ENCODE measurements at places on chromosomes 4 and X.

DNA sequence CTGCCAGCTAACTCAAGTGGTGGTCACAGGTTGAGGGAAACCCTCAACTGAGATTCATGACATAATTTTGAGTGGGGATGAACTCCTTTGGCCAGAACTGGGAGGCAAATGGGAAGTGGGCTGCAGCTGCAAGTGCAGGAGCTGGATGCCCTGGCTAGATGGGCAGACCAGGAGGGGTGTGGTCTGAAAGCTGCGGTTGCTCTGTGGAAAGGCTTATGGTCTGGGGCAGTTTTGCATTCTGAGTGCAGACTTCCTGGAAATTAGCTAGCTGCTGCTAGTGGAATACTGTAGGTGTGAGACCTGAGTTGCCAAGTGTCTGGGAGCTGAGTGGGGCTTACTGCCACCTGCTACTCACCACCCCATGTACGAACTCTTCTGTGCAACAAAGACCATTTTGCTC is 52.1 kb upstream of the NAP1L2 start:
- no peak for DNase-seq

DNA sequence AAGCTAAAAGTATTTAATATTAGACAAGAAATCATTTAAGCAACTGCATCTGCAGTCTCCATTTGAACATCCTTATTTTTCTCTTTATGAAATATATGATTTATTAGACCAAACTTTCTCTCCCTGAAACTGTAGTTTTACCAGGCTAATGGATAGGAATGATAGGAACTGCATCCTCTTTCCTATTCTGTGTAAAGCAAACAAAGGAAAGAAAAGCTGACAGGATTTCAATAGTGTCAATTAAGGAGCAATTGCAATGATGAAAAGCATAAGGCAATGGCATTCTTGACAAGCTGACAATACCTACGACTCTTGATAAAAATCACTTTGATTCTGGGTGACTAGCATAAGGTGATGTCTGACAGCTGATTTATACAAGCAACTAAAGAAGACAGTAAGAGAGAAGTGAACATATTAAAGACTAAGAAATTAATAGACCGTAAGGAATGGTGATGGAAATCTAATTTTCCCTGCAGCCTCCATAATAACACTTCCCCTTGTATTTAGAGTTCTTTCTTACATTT is 502.5 kb downstream of the TECRL start:
- DNase-seq, result no peak

GRCh38 chr4:6245246-6246169 is 24.1 kb upstream of the WFS1 start:
- no peak for DNase-seq

GRCh38 chr4:57125996-57126395 is 15.8 kb upstream of the IGFBP7 start:
- DNase-seq, result no peak

GRCh38 chr4:36208893-36209473 is 35.3 kb downstream of the ARAP2 start:
- DNase-seq, result no peak

Data from stimulated activated CD8-positive, alpha-beta memory T cell treated with anti-CD3 and anti-CD28 coated beads, Interleukin-7, amount 100 ng/mL, for 1 hour (primary cell).